ENCODE measurements at places on chromosomes 16 and 17. TPM values are rescaled to one million over a fixed set of nuclear protein-coding genes. Genes with fewer than 3 reads are reported as not detected.

Gene HS3ST2
- 5.6 TPM for total RNA-seq

DNA sequence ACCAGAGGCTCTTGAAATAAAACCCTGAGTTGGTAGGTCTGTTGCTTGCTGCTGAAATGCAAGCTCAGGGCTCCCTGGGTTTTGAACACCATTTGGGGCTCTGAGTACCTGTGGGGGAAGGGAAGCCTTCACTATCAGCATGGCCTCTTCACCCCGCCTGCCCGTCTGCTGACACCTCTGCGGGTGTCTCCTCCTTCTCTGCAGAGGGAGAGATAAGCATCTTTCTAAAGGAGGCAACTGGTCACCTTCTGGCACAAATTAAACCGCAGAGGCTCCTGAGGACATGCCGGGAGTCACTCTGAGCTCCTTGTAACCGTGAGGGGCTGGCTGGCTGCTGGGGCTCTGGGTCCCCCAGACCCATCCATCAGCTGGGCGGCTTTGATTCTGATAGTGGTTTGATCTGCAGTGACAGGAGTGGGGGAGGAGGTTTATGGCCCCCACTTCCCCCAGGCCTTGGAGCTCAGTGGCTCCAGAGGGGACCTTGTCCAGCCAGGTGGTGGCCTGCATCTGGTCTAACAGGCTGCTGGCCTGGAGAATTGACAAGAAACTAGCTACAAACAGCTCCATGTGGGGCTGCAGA lies 123.5 kb downstream of the IRF8 start:
- no peak for DNase-seq

DNA sequence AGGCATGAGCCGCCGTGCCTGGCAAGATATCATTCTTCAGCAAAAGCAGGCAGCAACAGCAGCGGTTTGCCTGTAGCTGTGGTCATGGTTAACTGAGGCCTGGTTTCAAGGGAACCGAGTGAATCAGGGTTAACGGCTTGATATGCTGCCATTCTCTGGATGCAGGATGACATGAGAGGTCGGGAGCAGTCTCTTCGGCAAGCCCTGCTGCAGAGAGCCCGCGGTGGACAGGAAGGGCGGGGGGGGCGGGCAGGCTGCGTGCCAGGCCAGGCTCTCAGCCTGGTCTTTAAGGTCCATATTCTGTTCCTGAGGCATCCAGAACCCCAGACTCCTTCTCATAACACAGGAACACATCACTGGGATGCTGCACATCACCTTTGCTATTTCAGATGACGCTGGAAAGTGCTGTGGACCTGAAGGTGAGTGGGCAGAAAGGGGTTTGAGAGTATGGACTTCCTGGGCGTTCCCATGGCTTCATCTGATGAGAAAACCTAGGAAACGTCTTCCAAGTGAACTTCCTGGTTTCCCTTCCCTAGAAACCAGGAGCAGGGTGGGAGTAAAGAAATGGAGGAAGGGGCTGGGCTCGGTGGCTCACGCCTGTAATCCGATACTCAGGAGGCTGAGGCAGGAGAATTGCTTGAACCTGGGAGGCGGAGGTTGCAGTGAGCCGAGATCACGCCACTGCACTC lies 165.6 kb upstream of the RPH3AL start:
- DNase-seq: no peak

Gene NEUROD2
- total RNA-seq: not detected

- peak; percentile 36 for DNase-seq
Observed at GRCh38 chr16:77555791-77556190, 121.0 kb upstream of the ADAMTS18 start.

Gene CRYBA1
- not detected for total RNA-seq

- peak; percentile 42 for DNase-seq
Observed at GRCh38 chr16:2857451-2858244, at the start of gene PRSS22. Gene PRSS22, minus strand, starts transcription at chr16:2858170. Its CDS starts 66 bp downstream, at chr16:2858104.

Gene KRT16
- not detected for total RNA-seq

DNA sequence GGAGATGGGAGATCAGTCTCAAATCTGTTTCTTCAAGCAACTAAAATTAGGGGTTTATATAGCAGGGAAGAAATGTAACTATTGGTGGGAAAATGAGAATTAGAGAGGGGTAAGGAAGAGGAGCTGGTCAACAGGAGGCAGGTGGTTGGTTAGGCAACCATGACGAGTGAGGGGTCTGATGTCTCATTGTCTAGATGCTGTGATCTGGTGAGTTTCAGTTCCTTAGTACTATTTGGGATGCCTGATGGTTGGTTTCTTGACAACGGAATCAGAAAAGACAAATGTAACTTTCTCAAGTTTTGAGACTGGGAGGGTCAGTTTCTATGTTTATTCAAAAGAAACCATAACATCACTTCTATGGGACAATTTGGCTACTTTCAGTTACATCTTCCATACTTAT lies 415.3 kb upstream of the C16orf82 start:
- no peak for DNase-seq

Gene C16orf54
- total RNA-seq: 9.1 TPM

Gene HP
- 450 TPM for total RNA-seq

- no peak for DNase-seq
Observed at GRCh38 chr16:78228704-78229103, 129.2 kb downstream of the WWOX start.

Gene ANKS3
- total RNA-seq: 23.5 TPM

Gene ACSM2A
- not detected for total RNA-seq

Gene CNP
- total RNA-seq: 53.5 TPM

DNA sequence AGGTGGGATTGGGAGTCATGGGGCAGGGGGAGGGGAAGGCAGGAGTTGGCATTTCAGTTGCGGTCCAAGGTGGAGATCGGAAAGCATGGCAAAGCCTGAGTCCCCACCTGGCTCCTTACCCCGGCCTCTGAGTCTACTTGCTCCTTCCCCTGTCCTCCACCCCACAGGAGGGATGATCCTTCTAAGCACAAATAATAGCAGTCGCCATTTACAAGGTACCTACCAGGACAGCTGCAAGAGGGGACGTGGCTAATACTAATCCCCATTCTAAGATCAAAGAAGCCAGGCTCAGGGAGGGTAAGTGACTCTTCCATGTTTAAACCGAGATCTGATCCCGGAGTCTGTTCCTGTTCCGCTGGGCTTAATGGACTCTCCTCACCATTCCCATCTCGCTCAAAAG lies 396.3 kb downstream of the SLC39A11 start:
- DNase-seq: no peak

Gene PRR29
- 36.8 TPM for total RNA-seq

Gene GRAP
- 11.1 TPM for total RNA-seq

GRCh38 chr17:73560661-73561060 lies 83.6 kb downstream of the SDK2 start:
- no peak for DNase-seq

GRCh38 chr16:47140686-47141085 lies 3.1 kb downstream of the NETO2 start:
- DNase-seq: no peak

DNA sequence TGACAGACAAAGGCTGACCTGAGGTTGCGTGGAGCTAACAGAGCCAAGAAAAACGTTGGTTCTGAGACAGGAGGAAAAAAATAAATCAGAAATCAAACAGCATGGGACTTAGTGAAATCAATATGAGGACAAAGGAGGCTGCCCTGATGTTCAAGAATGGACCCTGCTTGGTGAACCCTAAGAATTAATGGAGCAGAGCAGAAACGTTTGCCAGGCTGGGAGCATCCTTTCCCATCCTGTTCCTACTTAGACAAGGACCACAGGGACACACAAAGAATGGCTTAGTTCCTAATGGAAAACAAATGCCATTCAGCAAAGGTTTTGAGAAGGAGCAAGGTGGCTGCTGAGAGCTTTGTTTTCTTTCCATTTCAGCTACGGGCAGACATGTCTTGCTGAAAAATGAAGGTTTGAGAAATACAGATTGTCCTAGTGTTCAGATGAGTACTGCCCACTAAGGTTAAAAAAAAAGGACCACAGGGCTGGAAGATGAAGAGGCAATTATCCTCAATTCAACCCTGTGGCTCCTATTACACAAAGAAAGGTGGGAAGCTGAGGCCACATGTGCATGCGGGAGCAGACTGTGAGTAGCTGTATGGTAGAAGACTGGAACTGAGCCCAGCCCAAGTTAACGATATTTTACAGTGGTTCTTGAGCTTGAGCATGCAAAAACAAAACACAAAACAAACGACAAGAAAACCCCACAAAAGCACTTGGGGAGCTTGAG lies 230.1 kb downstream of the SLC39A11 start:
- no peak for DNase-seq

DNA sequence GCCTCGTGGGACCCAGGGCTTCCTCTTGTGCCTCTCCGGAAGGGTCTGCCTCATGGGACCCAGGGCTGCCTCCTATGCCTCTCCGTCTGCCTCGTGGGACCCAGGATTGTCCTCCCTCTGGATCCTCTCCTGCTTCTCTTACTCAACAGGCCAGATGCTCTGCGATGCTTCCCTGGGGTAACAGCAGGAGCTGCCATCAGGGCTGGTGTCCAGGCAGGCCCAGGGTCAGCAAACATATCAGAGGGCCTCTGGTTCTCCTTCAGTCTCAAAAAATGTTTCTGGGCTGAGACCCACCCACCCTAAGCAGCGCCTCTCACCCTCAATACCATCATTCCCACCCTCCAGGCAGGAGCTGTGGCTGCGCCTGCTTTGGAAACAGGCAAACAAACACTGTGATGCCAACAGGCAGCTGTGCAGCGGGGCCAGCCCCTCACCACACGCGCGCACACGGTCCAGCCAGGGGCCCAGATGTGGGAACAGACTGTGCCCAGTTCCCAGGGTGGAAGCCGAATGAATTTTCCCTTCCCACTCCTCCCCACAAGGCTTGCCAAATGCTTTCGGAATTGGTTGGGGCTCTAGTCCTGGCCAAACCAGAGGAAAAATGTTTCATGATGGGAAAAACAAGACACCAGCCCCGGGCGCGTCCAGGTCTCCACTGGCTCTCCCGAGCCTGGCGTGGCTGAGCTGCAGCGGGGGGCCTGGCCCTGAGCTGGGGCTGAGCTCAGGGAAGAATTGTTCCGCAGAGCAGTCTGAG lies 11.3 kb downstream of the TIMM22 start:
- DNase-seq: no peak

DNA sequence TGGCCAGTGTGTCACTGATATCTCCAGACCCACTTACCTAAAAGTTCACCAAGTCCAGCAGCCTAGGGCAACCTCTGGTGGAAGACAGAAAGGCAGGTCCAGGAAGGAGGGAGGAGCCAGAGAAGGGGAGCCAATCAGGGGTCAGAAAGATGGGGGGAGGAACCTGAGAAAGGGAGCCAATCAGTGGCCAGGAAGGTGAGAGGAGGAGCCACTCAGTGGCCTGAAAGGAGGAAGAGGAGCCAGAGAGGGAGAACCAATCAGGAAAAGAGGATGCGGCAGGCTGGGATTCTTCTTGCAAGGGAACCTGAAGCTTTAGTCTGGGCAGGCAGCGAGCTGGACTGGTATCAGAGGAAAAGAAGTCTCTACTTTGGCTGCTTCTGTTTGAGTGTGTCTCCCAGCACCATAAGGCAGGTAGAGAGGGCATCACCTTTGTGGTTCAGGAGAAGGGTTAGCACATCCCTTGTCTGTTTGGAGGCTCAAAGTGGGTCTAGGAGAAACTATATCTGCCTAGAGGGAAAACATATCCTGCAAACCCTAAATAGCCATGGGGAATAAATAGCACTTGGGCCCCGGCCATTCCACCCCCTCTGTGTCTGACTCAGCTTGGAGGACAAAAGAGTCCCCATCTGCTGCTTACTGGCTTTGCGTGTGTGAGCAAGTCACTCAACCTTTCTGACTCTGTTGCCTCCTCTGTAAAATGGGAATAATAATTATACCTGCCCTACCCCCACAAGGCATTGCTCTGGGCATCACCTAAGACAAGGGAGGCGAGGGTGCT lies 43.4 kb upstream of the CRHR1 start:
- no peak for DNase-seq

Gene NPIPA2
- 1.7 TPM for total RNA-seq

- DNase-seq: no peak
Observed at GRCh38 chr16:17926461-17926860, 410.1 kb downstream of the NPIPA8 start.

Gene KCNH4
- 0.11 TPM for total RNA-seq

DNA sequence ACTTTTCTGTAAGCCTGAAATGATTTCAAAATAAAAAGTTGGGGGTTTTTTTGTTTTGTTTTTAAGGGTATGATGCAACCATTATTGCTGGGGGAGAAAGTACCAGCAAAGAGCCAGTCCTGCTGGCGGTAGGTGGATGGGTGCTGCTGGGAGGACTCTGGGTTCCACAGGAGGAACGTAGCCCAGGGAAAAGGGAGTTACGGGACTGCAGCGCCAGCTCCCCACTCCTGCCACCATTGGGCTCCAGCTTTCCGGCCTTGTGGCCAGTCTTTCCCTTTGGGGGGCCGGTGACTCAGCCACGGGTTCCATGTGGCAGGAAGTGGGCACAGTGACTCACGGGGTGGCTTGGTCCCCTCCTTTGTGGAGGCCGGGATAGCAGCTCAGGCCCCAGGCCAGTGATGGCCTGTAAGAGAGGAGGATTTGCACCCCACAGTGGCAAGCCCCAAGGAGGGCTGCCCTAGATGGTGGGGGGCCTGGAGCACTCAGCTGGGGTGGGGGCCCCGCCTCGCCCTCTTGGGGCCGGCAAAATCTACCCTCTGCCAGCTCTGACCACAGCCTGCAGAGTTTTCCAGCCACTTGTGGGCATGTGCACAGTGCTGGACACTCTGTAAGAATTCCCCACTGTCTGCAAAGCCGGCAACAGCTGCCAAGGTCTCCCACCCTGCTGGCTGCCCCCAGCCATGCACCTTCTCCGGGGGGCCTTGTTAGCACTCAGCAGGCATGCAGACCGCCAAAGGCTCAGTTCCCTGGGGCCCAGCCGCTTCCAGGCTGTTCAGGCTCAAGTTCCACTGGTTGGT lies 30.4 kb downstream of the SOCS3 start:
- DNase-seq: no peak

DNA sequence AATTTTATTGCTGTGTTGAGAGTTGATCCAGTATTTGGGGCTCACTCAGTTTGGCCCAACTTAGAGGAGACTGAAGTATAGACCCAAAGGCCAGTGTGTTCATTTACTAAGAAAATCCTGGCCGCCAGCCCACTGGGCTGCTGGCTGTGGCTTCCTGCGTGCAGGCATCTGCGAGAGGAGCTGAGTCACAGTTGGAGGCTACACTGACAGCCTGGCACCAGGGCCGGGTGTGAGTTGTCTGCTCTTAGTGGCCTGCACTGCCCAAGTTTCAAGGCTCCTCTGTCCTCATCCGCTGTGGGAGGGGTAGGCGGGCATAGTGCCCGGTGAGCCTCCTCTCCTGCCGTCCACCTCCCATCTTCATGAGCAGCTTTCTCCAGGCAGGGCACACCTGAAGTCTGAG lies 54.2 kb downstream of the PLD6 start:
- DNase-seq: peak; percentile 18

Gene UMOD
- not detected for total RNA-seq

Gene PRAC1
- total RNA-seq: not detected

Gene ALOX15B
- 135 TPM for total RNA-seq

- DNase-seq: peak; percentile 97
Observed at GRCh38 chr17:60601447-60602384, 1.7 kb downstream of the PPM1D start.

GRCh38 chr17:1996800-1997288 lies 28.3 kb downstream of the RTN4RL1 start:
- DNase-seq: no peak

Gene GRIN2C
- 0.03 TPM for total RNA-seq

DNA sequence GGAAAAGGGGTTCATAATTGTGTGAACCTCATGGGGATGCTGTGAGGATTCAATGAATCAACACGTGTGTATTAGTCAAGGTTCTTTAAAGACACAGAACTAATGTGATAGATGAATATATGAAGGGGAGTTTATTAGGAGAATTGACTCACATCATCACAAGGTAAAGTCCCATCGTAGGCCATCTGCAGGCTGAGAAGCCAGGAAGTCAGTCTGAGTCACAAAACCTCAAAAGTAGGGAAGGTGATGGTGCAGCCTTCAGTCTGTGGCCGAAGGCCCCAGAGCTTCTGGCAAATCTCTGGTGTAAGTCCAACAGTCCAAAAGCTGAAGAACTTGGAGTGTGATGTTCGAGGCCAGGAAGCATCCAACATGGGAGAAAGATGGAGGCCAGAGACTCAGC lies 413.4 kb downstream of the CDH13 start:
- no peak for DNase-seq

Gene CA4
- 57.3 TPM for total RNA-seq

Data from lung (tissue), 17 donors.